ENCODE measurements at places on chromosomes 5 and 9.

DNA sequence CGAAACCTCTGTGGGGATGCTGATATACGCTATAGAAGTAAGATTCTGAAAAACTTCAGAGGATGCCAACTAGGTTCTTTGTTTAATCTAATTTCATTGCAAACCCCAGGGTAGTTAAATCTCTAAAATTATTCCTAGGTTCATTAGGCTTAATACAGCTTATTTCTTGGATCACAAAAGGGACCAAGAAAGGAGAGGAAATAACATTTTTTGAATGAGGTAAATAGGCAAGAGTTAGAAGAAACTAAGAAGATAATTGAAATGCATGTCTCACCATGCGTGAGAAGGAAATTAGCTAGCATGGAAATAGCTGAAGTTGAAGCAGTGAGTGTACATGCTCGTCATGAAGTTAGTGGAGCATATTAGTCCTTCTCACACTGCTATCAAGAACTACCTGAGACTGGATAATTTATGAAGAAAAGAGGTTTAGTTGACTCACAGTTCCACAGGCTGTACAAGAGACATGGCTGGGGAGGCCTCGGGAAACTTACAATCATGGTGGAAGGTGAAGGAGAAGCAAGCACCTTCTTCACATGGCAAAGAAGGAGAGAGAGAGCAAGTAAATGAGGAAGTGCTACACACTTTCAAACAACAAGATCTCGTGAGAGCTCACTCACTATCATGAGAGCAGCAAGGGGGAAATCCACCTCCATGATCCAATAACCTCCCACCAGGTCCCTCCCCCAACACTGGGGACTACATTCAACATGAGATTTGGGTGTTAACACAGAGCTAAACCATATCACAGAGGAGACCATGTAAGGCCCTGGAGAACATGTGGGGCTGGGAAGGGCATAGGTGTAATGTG lies 125.1 kb upstream of the OSMR start:
- ATAC-seq = no peak

DNA sequence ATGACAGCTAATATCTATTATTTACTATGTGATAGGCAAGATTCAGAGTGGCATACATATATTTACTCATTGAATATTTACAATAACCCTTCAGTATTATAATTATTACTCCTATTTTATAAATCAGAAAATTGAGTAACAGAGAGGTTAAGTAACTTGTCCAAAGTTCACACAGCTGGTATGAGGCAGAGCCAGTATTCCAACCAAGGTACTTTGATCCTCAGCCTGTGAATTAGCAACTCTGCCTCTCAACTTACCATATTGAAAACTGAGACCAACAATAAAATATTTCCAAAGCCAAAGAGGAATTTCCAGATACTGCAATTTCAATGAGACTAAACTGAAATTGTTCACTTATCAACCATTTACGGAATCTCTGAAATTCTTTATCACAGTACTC lies 67.9 kb upstream of the TSLP start:
- no peak for ATAC-seq

- ATAC-seq = no peak
These were observed 76.4 kb downstream of the SNX24 start for GRCh38 chr5:122921826-122922225.

DNA sequence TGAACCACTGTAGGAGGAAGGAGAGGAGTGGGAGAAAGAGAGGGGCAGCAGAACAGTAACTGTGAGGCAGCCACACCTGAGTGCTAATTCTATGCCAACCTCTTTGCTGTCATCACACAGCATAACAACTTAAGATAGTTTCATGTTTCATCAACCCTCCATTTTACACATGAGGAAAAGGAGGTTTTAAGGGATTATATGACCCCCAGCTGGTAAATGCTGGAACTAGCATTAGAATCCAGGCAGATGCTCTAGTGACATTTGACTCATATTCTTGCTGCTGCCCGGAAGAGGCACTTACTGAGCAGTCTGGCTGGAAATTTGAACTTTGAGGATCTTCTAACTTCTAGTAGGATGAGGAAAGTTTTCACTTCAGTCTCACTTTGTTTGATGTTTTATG lies 24.1 kb upstream of the VLDLR start:
- peak; percentile 52 for ATAC-seq

DNA sequence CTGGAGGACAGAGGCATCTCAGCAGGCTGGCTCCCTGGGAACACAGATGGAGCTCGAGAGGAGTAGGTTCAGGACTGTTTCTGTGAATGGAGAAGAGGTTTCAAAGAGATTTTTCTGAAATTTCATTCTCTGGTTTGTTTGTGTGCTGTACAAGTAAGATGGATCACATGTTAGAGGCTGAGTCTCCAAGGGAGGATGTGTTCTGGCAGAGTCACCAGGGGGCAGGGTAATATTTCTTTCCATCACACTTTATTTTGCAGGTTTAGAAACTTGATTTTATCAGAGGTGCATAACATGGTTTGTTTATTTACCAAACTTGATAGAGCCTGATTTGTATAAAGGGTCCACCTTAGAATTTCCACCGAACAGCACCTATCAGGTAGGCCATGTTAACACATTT lies 69.2 kb upstream of the ARL15 start:
- ATAC-seq = no peak

DNA sequence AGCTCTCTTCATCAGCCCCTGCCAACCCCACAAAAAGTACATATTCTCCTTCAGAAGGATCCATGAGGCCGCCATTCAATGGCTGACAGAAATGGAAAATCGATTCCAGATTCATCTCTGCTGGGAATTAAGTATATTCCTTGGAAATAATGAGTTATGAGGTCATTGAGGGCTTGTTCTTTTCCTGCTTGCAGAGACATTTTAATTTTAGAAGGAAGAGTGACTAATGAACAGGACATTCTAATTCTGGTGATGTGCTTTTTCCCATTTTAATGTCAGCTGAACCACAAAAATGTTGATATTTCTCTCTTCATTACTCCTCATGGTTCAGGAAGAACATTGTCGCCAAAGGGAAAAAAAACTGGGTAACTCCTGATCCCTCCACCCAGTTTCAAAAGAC lies 314.0 kb downstream of the PIK3R1 start:
- peak; percentile 28 for ATAC-seq

DNA sequence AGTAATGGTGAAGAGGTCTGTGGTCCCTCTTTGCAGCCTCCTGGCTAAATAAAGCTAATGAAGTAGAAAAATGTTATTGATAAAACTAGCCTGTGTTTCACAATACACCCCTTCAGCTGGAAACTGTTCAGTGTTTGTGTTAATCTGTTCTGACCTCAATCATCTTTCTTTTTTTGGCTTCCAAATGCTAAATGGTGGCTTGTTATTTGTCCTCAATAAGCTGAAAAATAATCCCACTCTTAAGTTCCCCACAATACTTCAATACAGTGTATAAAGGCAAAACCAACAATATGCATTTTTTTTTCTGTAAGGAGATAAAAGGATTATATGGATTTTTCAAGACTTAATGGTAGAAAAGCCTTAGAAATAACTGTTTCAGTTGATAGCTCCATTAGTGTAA lies 560.5 kb downstream of the TUSC1 start:
- ATAC-seq = no peak

All from SK-N-SH treated with all-trans-retinoic acid at 6 μM for 48 hours (cell line).